ENCODE measurements at places on chromosomes 2 and 18. TPM values are rescaled to one million over a fixed set of nuclear protein-coding genes. Genes with fewer than 3 reads are reported as not detected.

TMEM163 gene
- 1.9 TPM for total RNA-seq

GPC1 gene
- 22.2 TPM for total RNA-seq

C2orf81 gene
- 0.40 TPM for total RNA-seq

CNDP1 gene
- not detected for total RNA-seq

DSG4 gene
- not detected for total RNA-seq

RAPGEF4 gene
- total RNA-seq = 4.5 TPM

TANC1 gene
- 117 TPM for total RNA-seq

IL36RN gene
- total RNA-seq = not detected

RAX gene
- total RNA-seq = not detected

FOSL2 gene
- total RNA-seq = 51.8 TPM

RTP5 gene
- not detected for total RNA-seq

AOX1 gene
- 8.6 TPM for total RNA-seq

CFAP221 gene
- total RNA-seq = not detected

XDH gene
- under 0.01 TPM for total RNA-seq

TWIST2 gene
- total RNA-seq = 4.5 TPM

ATF2 gene
- total RNA-seq = 92.8 TPM

INHBB gene
- 0.79 TPM for total RNA-seq

Data from thoracic aorta endothelial cell (primary cell).